OCI-M1 (cell line): ENCODE measurements at places on chromosomes 11 and 22.
A peak's percentile ranks its signal among the peaks of the same experiment; 100 is the strongest.

GRCh38 chr22:40412441-40412840 is 42.0 kb downstream of the SGSM3 start:
- DNase-seq, result no peak

DNA sequence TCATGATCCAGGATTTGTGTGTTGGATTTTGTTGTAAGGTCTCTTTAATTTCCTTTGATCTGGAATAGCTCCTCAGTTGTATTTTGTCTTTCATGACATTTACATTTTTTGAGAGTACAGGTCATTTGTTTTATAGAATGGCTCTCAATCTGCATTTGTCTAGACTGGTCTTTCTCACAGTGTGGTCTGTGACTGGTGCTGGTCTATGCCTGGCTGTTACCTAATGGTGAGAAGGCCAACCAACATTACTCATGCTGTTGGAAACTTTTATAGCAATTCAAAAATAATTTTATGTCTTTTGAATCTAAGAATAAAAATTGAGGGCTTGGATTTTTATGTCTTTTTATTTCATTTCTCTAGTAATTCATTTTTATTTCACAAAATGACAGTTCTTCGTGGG is 3.9 kb upstream of the NCR3LG1 start:
- no peak for DNase-seq

- DNase-seq, result no peak
Observed at GRCh38 chr11:125364121-125364826, 131.8 kb downstream of the FEZ1 start.

GRCh38 chr11:6771926-6772893 is at the start of gene OR2AG2:
Gene OR2AG2 (minus strand): TSS chr11:6771976. CDS start chr11:6768957, 3,019 bp downstream.
- DNase-seq, result peak; percentile 94

DNA sequence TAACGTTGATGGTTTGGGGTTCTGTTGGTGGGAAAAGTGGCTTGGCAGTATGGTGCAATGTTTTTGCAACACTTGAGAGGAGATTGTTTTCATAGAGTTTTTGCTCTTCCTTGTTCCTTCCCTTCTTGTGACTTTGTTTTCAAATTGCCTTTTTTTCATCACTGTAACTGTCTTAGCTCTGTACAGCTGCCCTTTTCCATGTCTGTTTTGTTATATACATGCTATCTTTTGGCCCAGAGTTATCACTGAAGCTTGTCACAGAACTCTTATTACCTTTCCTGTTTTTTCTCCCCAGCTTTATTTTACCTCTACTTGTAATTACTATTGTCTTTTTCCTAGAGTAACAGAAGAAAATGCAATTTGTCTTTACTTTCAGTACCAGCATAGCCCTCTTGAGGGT is 154.1 kb downstream of the DDX10 start:
- DNase-seq, result no peak

GRCh38 chr11:113375402-113375801 is 12.2 kb upstream of the ANKK1 start:
- DNase-seq, result peak; percentile 25

- no peak for DNase-seq
Observed at GRCh38 chr22:19764636-19765476, 4.3 kb downstream of the TBX1 start.

- DNase-seq, result peak; percentile 90
Observed at GRCh38 chr11:46112961-46113607, 8.2 kb downstream of the PHF21A start.

DNA sequence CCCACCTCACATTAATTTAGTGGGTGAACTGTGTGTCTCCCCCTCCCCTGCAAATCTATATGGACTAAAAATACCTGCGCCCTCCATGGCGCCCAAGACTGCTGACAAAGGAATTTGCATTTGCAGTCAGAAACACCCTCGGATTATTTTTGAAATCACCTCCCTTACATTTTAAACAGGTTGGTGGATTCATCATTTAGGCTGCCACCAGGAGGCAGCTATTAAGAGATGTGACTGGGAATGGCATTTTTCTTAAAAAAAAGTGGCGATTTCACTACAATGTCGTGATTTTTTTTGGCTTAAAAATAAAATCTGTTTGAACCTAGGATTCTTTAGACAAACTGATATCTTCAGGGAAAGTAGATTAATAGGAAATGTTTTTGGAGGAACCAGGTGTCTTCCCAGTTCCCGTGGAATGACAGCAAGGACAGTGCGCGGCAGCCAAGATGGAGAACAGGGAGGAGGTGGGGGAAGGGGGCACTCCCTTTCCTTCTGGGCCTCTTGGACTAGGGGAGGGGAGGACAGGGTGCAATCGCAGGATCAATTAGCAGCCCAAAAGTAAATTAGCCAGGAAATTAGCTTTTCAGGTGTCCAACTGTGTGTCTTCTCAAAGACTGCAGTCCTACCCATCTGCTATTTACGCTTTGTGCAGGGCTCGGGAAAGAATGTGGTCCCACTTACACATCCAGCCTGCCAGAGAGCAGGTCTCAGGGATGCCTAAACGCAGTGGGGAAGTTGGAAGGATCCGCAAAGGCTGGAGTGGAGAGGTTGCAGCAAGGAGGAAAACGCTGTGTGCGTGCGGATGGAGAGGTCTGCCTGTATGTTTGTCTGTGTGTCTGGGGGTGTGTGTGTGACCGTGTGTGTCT is 496.4 kb downstream of the NTM start:
- no peak for DNase-seq

- no peak for DNase-seq
Observed at GRCh38 chr11:19355601-19356000, 114.9 kb upstream of the E2F8 start.

DNA sequence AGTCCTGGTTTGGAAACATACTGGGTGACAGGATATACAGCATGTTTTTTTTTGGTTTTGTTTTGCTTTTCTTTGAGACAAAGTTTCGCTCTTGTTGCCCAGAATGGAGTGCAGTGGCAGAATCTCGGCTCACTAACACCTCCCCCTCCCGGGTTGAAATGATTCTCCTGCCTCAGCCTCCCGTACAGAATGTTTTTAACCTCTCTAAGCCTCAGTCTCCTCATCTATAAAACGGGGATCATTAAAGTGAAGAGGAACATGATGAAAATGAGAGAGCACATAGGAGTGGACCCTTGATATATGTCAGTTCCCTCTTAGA is 28.1 kb upstream of the SCARF2 start:
- no peak for DNase-seq

- DNase-seq, result peak; percentile 2
Observed at GRCh38 chr11:11409901-11410300, 56.9 kb upstream of the CSNK2A3 start.

DNA sequence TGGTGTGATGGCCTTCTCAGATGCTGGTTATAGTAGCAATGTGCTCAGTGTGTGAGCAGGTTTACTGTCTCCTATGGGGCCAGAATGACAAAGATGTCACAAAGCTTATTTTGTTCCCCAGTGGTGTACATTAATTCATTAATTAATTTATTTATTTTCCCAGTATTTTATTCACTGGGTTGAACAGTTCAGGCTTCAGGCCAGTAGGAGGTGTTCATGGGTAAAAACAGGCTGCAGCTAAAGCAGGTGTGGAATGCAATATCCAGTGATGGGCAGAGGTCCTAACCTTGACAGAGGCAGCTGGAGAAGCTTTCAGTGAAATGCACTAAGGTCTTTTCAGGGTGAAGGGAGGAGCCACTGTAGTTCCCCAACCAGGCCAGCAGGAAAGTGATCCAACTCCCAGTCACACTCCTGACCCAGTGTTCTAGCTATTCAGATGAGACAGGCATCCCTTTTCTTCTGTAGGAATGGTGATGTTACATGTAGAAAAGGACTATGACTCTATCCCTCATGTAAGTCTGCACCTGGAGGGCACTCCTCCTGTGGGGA is 7.8 kb upstream of the FANCF start:
- DNase-seq, result no peak
